ENCODE measurements at places on chromosomes 11 and 22.

DNA sequence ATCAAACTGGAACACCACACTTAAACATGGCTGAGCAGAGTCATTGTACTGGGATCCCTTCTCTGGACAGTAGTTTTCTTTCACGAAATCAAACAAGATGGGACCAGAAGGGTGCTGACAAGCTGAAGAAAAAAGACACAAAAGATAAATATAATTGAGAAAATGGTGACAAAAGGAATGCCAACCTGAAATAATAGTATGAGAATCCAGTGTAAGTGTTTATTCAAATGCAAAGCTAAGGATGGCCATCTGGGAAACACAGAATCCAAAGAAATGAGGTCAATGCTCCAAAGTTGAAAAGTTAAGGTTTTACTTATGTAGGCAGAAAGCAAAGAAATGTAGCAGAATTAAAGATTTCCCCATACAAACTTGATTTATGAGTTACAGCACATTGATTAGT lies 5.3 kb upstream of the OR52E5 start:
- DNase-seq, result no peak

- DNase-seq, result peak; percentile 57
Observed at GRCh38 chr11:6531267-6531752, 34.2 kb downstream of the DNHD1 start.

DNA sequence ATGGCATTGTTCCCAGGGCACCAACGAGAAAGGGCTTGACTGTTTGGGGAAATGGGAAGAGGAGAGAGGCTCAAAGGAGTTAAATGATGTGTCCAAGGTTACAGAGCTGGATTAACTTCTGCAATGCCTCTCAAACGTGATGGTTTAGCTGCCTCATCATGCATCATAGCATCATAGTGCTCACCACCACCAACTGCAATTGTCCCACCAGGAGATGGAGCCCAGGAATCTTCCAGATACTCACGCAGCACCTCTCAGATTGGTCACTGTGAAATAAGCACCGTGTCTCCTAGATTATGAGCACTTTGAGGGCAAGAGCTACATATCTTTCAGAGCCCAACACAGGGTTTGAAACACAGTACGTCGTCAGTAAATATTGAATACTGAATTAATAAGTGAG lies 69.2 kb downstream of the PRSS23 start:
- DNase-seq, result no peak

- DNase-seq, result peak; percentile 38
Observed at GRCh38 chr11:28697920-28698827, 590.0 kb downstream of the METTL15 start.

- peak; percentile 73 for DNase-seq
Observed at GRCh38 chr11:67614730-67615714, 8.3 kb downstream of the NDUFV1 start.

DNA sequence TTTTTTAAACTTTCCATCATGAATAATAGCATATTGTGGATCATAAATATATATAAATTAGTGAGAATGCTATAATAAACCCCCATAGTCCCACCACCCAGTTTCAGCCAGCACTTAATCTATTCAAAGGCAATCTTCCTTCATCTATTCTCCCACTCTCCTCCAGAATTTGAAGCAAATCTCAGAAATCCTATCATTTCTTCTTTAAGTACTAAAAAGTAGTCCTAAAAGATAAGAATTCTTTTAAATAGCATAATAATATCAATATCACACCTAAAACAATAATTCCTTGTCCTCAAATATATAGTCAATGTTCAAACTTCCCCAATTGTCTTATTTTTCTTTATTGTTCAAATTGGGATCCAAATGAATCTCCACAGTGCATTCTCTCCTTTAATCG lies 24.6 kb upstream of the ROBO3 start:
- no peak for DNase-seq

- no peak for DNase-seq
Observed at GRCh38 chr22:44288913-44289312, 23.8 kb downstream of the SHISAL1 start.

DNA sequence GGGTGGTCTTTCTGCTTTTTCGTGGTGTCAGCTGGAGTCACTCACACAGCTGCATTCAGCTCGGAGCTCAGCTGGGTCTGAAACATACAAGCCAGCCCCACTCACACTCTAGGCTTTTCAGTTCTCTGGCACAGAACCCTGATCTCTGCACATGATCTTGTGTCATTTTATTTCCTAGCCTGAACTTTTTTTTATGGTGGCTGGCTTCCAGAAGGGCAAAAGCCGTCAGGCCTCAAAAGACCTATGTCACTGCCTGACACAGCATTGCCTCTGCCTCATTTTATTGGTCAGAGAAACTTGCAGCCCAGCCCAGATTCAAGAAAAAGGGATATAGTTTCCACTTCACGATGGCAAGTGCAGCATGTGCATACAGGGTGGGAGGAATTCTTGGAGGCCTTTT lies 117.8 kb downstream of the NTM start:
- no peak for DNase-seq

GRCh38 chr22:36456464-36456845 lies 25.0 kb downstream of the TXN2 start:
- no peak for DNase-seq

DNA sequence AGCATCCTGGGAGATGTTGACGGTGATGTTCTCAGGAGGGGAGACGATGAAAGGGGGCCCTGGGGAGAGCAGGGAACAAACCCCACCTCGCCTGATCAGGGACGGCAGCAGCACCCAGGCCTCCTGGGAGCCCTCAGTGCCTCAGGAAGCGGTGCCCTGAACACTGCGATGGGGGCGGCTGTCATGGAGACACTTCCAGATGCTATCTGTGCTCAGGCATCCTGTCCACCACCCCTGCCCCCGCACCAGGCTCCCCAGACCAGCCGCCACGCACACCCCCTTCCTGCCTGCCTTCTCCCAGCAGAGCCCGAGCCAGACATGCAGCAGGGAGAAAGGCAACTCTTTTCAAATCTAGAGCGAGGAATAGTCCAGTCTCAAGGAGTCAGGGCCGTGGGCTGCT lies 20.6 kb downstream of the IGSF9B start:
- no peak for DNase-seq

DNA sequence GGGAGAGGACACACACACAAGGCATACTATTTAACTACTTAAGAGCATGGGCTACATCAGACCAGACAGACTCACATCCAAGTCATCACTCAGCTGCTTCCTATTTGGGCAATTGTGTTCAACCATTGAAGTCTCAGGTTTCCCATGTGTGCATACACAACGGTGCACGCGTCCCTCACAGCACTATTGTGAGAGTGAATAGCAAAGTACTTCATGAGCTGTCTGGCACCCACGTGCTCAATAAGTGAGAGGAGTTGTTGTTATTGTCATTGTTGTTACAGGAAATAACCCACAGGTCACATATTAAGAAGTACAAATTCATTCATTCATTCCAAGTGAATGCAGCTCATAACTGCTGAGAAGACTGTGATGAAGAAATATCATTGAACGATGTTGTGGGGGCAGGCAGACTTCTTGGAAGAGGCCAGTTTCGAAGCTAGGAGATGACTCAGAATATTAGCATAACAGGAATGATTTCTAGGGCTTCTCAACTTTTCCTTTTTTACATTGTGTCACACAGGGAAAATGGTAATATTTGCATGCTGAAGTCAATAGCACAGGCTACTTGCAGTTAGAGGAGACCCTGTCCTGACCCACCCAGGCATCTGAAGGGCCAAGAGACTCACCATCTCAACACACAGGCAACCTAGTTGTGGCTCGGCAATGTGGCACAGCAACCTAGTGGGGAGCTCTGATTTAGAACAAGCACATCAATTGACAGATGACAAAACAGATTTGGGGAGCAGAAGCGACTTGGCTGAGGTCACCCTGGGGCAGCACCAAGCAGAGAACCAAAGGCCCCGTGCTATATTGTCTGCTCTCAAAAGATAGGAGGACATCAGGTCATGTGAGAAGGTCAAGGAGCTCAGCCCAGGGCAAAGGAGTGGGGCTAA lies 606.0 kb downstream of the BUD13 start:
- DNase-seq, result no peak

DNA sequence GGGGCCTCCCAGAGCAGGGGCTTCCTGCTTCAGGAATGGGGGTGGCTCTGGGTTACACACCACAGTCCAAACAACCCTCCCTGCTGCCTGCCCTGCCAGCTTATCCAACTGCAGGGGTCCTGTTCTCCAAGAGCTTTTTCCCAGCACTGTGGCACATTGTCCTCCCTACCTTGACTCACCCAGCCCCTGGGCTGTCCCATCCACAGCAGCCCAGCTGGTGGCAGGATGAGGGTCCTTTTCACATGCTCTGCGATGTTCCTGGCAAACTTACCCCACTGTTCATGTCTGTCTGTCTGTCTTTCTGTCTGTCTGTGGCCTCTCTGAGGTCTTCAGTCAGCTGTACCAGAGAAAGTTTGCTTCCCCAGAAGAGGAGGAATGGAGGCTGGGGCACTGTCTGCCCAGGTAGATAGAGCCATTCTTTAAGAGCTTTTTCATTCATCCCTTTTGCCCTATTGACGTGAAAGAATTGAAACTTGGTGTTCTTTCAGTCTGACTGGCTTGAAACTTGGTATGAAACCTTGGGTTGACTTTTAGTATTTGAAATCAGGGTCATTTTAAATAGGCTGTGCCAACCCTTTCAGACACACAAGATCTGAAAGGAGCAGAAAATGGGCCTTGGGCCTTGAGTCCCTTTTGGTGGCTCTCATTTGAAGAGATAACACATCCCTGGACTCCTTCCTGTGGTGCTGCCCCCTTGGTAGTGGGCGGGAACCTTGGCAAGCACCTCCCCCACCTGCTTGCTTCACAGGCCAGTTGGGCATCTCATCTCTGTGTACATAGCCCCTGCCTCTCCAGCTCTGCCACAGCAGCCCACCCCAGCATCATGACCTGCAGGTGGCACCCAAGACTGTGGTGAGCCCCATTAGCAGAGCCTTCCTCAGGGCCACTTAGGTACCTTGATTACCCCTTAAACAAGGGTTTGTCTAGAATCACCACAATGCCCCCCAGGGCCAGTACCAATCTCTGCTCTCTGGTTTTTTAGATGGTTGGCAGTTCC lies 74.6 kb upstream of the SUSD2 start:
- peak; percentile 39 for DNase-seq

DNA sequence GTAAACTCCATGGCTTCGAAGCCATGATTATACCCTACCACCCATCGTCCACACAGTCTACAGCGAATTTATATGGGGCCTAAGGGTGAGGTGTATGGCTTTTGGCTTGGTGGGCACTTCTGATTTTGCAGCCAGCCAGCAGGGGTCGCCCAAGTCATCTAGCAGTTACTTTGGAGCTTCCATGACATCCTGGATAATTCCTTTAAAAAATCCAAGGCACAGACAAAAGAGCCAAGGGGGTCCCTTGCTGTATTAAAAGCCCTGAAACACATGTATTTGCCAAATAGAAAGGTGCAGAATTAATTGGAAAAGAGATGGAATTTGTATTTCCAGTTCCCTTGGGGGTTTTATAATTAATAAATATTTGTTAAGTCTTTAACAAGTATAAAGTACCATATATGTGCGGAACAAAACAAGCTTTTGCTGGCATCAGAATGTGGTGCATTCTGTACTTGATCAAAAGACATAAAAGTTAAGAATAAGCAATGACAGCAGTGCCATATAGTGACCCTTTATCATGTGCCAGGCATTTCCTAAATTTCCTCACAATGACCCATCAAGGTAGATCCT lies 132.8 kb upstream of the PITPNB start:
- DNase-seq, result peak; percentile 25
